GM23248 (cell line): ENCODE measurements at places on chromosomes 4 and X. TPM values are rescaled to one million over a fixed set of nuclear protein-coding genes. Genes with fewer than 3 reads are reported as not detected.

The SPANXA2 gene
- not detected in 2 replicates for total RNA-seq

The MAGEE2 gene
- not detected in 2 replicates for total RNA-seq

The SMIM31 gene
- not detected in 2 replicates for total RNA-seq

DNA sequence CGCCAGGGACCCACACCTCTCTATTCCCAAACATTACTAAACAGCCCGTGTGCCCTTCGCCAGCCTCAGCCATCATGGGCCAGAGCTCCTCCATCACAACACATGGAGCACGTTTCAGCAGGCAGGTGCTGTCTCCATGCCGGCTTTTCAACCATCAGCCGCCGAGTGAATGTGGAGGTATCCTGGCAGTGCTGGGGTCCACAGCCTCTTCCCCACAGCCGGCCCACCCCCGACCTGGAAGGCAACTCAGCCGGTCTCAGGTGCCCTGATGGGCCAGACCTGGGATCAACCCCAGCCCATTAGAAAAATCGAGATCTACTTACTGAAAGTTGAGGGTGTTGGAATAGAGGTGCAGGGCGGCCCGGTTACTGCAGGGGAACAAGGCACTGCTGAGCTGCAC is 3.1 kb downstream of the NAA10 start:
- DNase-seq = no peak

- DNase-seq = no peak
Observed at GRCh38 chr4:82501154-82501442, 60.7 kb downstream of the TMEM150C start.

The ZNF630 gene
- total RNA-seq = 0.22 and 0.25 TPM in 2 replicates

GRCh38 chrX:816411-816810 is 185.8 kb downstream of the SHOX start:
- DNase-seq = no peak

DNA sequence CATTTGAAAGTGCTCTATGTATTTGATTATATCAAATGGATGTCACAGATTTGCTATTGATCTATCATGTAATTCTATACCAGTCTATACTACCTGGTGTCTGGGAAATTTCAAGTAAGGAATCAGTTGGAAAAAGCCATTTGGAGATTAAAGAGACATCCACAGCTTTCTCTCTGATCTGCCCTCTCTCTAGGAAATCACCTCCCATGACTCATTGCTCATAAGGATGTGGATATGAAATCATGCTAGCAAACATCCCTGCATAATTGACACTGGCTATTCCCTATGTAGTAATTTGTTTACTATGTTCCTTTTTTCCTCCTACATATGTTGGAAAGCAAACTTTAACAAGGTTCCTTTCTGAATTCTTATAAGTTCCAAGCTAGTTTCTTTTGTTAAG is 94.3 kb downstream of the TEX13A start:
- DNase-seq = no peak

- no peak for DNase-seq
Observed at GRCh38 chr4:123435246-123436113, 38.9 kb downstream of the SPRY1 start.

DNA sequence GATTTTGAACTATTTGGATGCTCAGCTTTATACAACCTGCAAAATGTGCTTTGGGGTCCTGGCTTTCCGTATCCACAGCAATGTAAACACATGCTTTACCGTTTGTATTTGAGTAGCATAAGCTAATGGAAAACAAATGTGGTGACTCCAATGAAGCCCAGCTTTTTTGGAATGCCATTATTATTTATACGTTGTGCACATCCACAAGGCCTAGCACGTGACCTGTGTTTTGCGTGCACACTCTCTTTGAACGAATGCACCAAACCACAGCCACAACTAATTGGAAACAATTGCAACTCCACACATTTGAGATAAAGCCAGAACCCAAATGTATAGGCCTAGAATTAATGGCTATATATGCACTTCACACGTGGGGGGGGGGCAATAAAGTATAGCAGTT is 189.5 kb upstream of the GPC4 start:
- DNase-seq = no peak

- DNase-seq = peak; percentile 25
Observed at GRCh38 chrX:150887906-150888465, 10.5 kb downstream of the CD99L2 start.

The SOD3 gene
- total RNA-seq = 3.8 and 8.2 TPM in 2 replicates
